Fibroblast of upper back skin (primary cell): ENCODE measurements at places on chromosomes 12 and 14.

GRCh38 chr14:94129758-94130414 is 482 bp upstream of the IFI27L2 start:
- peak; percentile 44 for DNase-seq

- DNase-seq, result no peak
Measured at GRCh38 chr12:113930249-113930648, 35.9 kb downstream of the RBM19 start.

GRCh38 chr14:89619596-89619995 is 202.6 kb upstream of the FOXN3 start:
- DNase-seq, result no peak

DNA sequence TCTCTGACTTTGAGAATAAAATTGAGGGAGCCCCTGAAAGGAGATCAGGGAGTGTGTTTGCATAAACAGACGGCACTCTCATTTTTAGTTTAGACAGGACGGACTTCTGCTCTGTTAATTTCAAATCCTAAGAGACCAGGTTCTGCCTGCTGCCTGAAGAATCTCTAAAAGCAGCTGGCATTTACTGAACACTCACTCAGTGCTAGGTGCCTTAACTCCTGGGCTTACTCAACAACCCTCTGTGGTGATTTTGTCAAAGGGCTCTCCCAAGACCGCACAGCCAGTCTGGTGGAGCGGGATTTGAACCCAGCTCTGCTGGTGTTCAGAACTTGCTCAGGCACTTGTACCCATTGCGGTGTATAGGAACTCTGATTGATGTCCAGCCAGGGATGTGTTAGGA is 2.2 kb downstream of the ORAI1 start:
- DNase-seq, result no peak

DNA sequence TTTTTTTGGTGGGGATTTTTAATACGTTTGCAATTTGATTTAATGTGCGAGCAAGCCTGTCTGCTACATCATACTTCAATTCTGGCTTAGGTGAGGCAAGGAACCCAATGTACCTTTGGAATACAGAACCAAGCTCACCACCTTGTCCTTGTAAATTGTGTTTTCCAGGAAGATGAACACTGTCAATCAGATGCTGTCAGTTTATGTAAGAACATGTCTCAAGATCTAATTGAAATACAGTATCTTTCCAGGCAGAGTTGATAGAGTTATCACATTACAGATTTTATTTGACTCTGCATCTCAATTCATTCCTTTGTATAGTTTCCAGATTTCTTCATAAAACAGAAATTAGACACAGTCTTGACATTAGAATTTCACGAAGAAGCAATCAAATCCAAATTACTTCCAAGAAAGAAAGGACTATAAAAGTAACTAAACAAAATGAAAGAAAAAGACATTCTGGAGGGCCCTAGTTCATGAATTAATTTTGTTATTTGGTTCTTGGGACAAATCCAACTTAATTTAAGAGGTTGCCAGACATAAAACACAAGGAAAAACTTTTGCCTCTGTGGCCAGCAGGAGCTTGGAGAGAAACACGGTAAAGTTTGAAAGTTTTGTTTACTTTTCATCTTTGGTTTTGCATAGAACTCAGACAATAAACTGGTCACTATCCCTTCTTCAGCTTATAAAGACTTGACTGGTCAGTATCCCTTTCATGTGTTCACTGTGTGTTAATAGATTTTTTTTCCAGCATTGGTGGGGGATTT is 16.4 kb upstream of the MED13L start:
- DNase-seq, result no peak
